Parietal lobe (tissue), 2 donors: ENCODE measurements at places on chromosomes 3 and 15. TPM values are rescaled to one million over a fixed set of nuclear protein-coding genes. Genes with fewer than 3 reads are reported as not detected.

SNX22 gene
- total RNA-seq, result 9.7 TPM

TICRR gene
- total RNA-seq, result 6.6 TPM

COL6A5 gene
- not detected for total RNA-seq

FBXL2 gene
- 96.7 TPM for total RNA-seq

RTP4 gene
- total RNA-seq, result not detected

DNAH1 gene
- 6.3 TPM for total RNA-seq

ERICH6 gene
- not detected for total RNA-seq

PTPRG gene
- total RNA-seq, result 103 TPM

ALCAM gene
- 88.0 TPM for total RNA-seq

ZNF80 gene
- total RNA-seq, result not detected

TMEM158 gene
- 21.3 TPM for total RNA-seq

PLS1 gene
- 0.94 TPM for total RNA-seq

SLC35G2 gene
- total RNA-seq, result 14.4 TPM

SAMMSON gene
- total RNA-seq, result not detected

RLBP1 gene
- 2.2 TPM for total RNA-seq

SEMA3F gene
- 11.3 TPM for total RNA-seq

RTP1 gene
- 0.31 TPM for total RNA-seq

MAP6D1 gene
- total RNA-seq, result 5.6 TPM

LSG1 gene
- total RNA-seq, result 66.0 TPM

WDR49 gene
- 8.8 TPM for total RNA-seq

RNU5B-1 gene
- not detected for total RNA-seq

SOX14 gene
- not detected for total RNA-seq

CRBN gene
- total RNA-seq, result 189 TPM

CCR3 gene
- total RNA-seq, result not detected

CEP152 gene
- 30.7 TPM for total RNA-seq

EEF1AKMT4 gene
- total RNA-seq, result 0.63 TPM

SLC28A1 gene
- not detected for total RNA-seq

POTEB2 gene
- total RNA-seq, result not detected

ZDHHC23 gene
- total RNA-seq, result 18.8 TPM

ISLR gene
- 1.6 TPM for total RNA-seq

GPR149 gene
- 1.9 TPM for total RNA-seq

IL5RA gene
- 1.3 TPM for total RNA-seq

ASB14 gene
- not detected for total RNA-seq

RMDN3 gene
- 20.7 TPM for total RNA-seq

CCR8 gene
- total RNA-seq, result not detected

NPAP1 gene
- 0.94 TPM for total RNA-seq

CD86 gene
- total RNA-seq, result 0.94 TPM

CCDC9B gene
- 4.4 TPM for total RNA-seq

NOX5 gene
- total RNA-seq, result 0.63 TPM
